Memory B cell (primary cell): ENCODE measurements at places on chromosomes 5 and 9.
A peak's percentile ranks its signal among the peaks of the same experiment; 100 is the strongest.

DNA sequence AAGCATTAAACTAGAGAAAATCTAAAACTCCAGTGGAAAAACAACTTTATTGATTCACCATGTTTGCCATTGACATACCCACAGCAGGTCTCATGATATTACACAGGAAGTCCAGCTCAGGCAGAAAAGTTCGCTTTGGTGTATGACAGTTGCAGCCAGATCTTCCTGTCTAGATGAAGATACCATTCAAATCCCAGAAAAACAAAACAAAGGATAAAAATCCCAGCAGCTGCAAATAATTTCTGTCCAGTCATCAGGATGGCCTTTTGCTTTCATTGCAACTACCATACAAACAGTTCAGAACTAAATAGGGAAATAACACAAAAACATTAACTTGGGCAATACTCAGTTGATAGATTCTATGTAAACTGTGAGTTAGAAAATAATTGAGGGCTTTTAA lies 136.0 kb upstream of the NREP start:
- DNase-seq, result no peak
- peaks cover 1% of the 10 kb centered on the region for H3K27me3 ChIP-seq
- no peak overlapping the region for H3K27ac ChIP-seq
- peaks cover under 1% of the 10 kb centered on the region for H3K36me3 ChIP-seq
- no peak overlapping the region for H3K4me3 ChIP-seq

DNA sequence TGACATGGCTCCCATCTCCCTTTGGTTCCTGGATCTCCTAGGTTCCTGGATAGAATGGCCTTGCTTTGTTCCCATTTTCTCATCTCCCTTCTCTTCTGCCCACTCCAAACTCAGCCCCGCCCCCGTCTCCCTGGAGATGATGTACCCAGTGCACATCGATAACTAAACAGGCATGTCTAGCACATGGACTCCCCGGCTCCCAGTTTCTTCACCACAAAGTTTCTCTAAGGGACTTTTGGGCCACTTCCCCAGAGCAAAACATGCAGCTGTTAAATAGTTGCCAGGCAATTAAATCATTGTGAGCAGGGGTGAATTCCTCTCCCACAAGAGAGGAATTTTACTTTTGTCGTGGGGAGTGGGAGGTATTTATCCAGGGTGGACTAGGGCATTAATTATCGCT lies 259.0 kb downstream of the GADD45G start:
- H3K27ac ChIP-seq, result no peak overlapping the region
- DNase-seq, result no peak
- H3K27me3 ChIP-seq, result peaks cover 4% of the 10 kb centered on the region
- H3K36me3 ChIP-seq, result no peaks in the 10 kb centered on the region
- H3K4me1 ChIP-seq, result peaks cover 3% of the 10 kb centered on the region
- no peak overlapping the region for H3K4me3 ChIP-seq

DNA sequence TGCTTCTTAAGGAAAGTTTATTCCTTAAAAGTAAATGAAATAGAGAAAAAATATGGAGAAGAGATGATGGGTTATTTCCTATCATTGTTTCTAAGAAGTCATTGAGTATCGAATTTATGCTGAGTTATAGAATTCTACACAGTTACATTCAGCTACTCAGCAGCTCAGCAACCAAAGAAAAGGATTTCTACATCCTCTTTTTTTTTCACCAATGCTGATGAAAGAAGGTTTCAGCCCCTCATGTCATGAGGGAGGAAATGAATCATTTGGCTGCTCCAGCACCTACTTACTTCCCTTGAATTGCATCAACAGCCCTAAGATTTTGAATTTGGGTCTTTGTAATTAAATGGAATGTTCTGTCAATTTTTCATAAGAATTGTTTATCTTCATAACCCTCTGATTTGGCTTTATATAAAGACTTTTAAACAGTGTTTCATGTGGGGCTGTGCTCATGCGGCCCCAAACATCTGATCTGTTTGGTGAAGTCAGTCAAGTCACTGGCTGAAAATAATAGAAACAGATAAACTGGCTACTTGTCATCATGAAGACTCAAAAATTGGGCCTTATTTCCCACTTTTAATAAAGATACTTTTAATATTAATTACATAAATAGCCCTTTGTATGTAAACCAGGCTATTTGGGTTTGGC lies 18.5 kb upstream of the SNX2 start:
- H3K4me1 ChIP-seq, result peaks cover 25% of the 10 kb centered on the region
- H3K4me3 ChIP-seq, result no peak overlapping the region
- H3K36me3 ChIP-seq, result peaks cover 2% of the 10 kb centered on the region
- H3K27me3 ChIP-seq, result peaks cover 2% of the 10 kb centered on the region
- peak overlapping the region; percentile 71 for H3K27ac ChIP-seq

GRCh38 chr5:112555691-112556090 lies 136.6 kb upstream of the EPB41L4A start:
- H3K36me3 ChIP-seq, result no peaks in the 10 kb centered on the region
- no peak overlapping the region for H3K27ac ChIP-seq
- no peak for DNase-seq
- peaks cover 4% of the 10 kb centered on the region for H3K4me1 ChIP-seq

- H3K4me3 ChIP-seq, result no peak overlapping the region
- H3K4me1 ChIP-seq, result peaks cover 17% of the 10 kb centered on the region
- no peak overlapping the region for H3K27ac ChIP-seq
- no peaks in the 10 kb centered on the region for H3K36me3 ChIP-seq
- no peak for DNase-seq
- no peaks in the 10 kb centered on the region for H3K27me3 ChIP-seq
These were observed 21.1 kb downstream of the FAT2 start for GRCh38 chr5:151570058-151570457.

- H3K27me3 ChIP-seq, result peaks cover 6% of the 10 kb centered on the region
- peaks cover 2% of the 10 kb centered on the region for H3K36me3 ChIP-seq
- H3K27ac ChIP-seq, result peak overlapping the region; percentile 84
- DNase-seq, result no peak
- peak overlapping the region; percentile 75 for H3K4me3 ChIP-seq
- H3K4me1 ChIP-seq, result peaks cover 10% of the 10 kb centered on the region
These were observed 24.5 kb upstream of the NRARP start for GRCh38 chr9:137326445-137327065.

DNA sequence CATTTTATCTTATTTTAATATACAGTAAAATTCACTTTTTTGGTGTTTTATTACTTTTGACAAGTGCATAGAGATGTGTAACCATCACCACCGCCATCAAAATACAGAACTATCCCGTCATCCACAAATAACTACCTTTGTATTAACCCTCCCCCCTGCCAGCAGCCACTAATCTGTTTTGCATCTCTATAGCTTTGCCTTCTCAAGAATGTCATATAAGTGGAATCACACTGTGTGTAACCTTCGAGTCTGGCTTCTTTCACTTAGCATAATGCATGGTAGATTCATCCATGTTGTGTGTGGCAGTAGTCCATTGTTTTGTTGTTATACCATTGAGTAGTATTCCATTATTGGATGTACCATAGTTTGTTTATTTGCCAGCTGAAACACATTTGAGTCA lies 98.8 kb downstream of the BOD1 start:
- no peaks in the 10 kb centered on the region for H3K4me1 ChIP-seq
- no peak overlapping the region for H3K27ac ChIP-seq
- DNase-seq, result no peak
- H3K4me3 ChIP-seq, result no peak overlapping the region
- peaks cover 2% of the 10 kb centered on the region for H3K36me3 ChIP-seq
- peaks cover 17% of the 10 kb centered on the region for H3K27me3 ChIP-seq

GRCh38 chr5:175463641-175464040 lies 14.7 kb upstream of the SFXN1 start:
- H3K4me1 ChIP-seq, result peaks cover 3% of the 10 kb centered on the region
- H3K36me3 ChIP-seq, result no peaks in the 10 kb centered on the region
- H3K4me3 ChIP-seq, result no peak overlapping the region
- no peak for DNase-seq

DNA sequence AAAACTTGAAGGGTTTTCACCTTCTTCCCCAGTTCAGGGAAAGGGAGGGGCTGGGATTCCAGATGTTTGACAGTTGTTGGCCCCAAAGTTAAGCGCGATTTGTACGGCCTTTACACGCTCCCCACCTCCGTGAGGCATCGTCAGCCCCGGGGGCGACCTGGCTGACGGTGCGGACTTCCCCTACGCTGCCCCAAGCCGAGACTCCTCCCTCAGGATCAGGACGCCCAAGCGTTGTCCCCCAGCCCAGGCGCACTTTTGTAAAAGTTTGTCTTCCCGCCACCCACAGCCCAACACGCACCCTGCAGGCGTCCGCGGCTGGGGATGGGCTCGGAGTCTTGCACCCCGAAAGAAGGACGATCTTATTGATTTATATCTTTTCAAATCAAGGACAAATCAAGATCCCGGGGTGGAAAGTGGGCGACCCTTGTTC lies 713 bp downstream of the MOB3B start:
- peaks cover 36% of the 10 kb centered on the region for H3K4me1 ChIP-seq
- no peaks in the 10 kb centered on the region for H3K27me3 ChIP-seq
- peak; percentile 58 for DNase-seq
- H3K36me3 ChIP-seq, result peaks cover 5% of the 10 kb centered on the region
- H3K27ac ChIP-seq, result peak overlapping the region; percentile 95
- H3K4me3 ChIP-seq, result peak overlapping the region; percentile 97

- peaks cover 23% of the 10 kb centered on the region for H3K4me1 ChIP-seq
- no peaks in the 10 kb centered on the region for H3K36me3 ChIP-seq
- H3K27ac ChIP-seq, result no peak within 1 kb of the TSS
- peak; percentile 78 for DNase-seq
- no peaks in the 10 kb centered on the region for H3K27me3 ChIP-seq
These were observed at the start of gene ROPN1L for GRCh38 chr5:10441083-10441991. TSS of gene ROPN1L (plus strand) at chr5:10441879. CDS start at chr5:10442168, 289 bp downstream.

- H3K27me3 ChIP-seq, result no peaks in the 10 kb centered on the region
- H3K4me3 ChIP-seq, result no peak overlapping the region
- H3K36me3 ChIP-seq, result no peaks in the 10 kb centered on the region
- peaks cover 12% of the 10 kb centered on the region for H3K4me1 ChIP-seq
- no peak for DNase-seq
- no peak overlapping the region for H3K27ac ChIP-seq
These were observed 184.5 kb downstream of the DENND1A start for GRCh38 chr9:123745451-123745850.

DNA sequence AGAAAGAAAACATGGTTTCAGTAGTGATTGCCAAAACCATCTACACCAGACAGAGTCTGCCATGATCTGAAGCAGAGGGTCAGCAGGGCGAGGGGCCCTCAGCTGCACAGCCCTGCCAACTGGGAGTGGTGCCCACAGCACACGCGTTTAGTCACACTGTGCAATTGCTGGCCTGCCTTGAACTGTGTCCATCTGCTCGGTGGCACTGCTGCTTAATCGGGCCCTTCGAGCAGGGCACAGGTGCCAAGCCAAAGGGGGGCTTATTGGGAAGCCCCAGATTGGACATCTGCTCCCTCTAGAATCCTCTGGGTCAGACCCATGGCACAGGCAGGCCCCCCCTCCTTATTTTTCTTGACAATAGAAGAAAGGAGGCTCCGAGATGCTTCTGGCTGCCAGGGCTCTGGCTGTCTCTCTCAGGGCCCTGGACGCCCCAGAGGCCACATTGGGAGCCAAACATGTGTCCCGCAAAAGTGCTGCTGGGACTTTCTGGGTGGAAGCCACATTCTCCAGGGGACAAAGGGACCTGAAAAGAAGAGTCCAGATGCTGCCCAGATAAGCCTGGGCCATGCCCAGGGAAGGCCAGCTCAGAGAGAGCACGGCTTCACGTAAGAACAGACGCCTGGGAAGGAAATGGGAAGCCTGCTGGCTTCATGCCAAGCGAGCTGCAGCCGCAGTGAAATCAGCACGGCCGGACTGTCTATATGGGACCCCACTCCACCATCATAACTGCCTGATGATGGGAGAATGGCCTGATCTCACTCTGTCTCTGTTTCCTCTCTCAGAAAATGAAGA lies 349.2 kb downstream of the GADD45G start:
- H3K27me3 ChIP-seq, result no peaks in the 10 kb centered on the region
- no peak overlapping the region for H3K4me3 ChIP-seq
- H3K4me1 ChIP-seq, result no peaks in the 10 kb centered on the region
- DNase-seq, result no peak

DNA sequence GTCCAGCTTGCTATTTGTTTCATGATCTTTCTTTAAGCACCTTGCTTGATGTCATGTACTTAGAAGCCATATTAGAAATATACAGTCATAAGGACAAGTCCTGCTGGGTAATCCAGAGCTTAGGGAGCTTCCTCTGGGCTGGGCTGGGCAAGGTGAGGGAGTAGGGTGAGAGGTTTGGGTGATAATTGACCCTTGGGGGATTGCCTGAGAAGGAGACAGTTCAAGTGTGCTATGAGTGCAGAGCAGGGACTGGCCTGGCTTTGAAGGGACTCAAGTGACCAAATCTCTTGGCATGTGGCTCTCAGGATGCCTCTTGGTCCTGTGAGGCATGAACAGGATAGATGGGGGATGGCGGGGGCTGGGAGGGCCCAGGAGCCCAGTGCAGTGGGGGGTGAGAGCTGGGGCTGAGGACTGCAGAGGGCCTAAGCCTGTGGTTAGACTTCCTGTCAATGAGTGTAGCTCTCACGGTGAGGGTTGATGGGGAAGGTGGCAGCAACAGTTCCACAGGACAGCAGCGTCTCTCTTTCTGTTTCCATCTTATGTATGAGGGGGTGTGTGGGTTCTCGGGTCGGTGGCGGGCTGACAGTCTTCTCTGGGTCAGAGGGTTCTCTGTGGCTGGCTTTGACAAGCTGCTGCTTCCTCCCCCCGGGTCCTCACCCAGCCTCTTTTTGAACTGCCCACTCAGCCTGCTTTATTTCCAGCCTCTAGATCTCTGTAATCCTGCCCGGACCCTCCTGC lies 53.5 kb downstream of the RGS3 start:
- H3K27me3 ChIP-seq, result peaks cover 2% of the 10 kb centered on the region
- peak overlapping the region; percentile 79 for H3K27ac ChIP-seq
- H3K4me3 ChIP-seq, result peak overlapping the region; percentile 43
- peak; percentile 40 for DNase-seq
- H3K36me3 ChIP-seq, result no peaks in the 10 kb centered on the region

DNA sequence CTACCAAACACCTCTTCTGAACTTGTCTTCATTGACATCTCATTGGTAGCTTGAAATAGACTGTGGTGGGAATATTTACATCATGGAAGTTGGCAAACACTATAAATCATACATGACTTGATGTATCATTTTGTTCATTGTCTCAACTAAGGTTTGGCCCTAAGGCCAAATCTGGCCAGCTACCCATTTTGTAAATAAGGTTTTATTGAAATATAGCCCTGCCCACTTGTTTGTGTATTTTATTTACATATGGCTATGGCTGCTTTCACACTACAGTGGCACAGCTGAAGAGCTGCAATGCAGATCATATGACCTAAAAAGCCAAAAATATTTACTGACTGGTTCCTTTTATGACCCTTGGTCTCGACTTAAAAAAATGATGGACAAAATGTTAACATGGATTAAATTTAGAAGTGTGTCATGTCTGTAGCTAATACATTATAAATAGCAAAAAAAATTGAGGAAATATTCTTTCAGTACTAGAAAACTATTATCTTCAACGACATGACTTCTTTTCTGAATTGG lies 22.1 kb downstream of the FAM240B start:
- peaks cover 7% of the 10 kb centered on the region for H3K27me3 ChIP-seq
- no peak for DNase-seq
- no peak overlapping the region for H3K27ac ChIP-seq
- H3K36me3 ChIP-seq, result no peaks in the 10 kb centered on the region

GRCh38 chr5:158634714-158635113 lies 465.0 kb downstream of the EBF1 start:
- H3K4me3 ChIP-seq, result no peak overlapping the region
- no peak for DNase-seq
- H3K27ac ChIP-seq, result no peak overlapping the region
- peaks cover 3% of the 10 kb centered on the region for H3K36me3 ChIP-seq
- peaks cover 7% of the 10 kb centered on the region for H3K4me1 ChIP-seq
- H3K27me3 ChIP-seq, result peaks cover 3% of the 10 kb centered on the region
